ENCODE measurements at places on chromosomes 6 and 20.

DNA sequence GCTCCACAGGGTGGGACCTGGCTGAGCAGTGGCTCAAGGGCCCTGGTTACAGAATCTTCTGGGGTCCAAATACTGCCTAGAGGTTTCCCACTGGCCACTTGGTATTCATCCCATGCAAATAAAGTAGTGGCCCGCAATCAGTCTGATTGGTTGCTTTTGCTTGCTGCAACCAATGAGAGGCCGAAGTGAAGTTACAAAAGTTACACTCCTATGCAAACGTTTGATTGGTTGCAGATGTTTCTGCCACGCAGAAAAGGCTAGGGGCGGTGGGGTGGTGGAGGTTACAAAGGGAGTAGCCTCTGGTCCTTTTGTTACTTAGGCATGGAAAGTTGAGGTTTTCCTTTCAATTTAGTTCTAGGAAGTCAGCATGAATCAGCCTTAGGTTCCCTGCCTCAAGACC lies 3.6 kb upstream of the NHLRC1 start:
- DNase-seq: no peak

DNA sequence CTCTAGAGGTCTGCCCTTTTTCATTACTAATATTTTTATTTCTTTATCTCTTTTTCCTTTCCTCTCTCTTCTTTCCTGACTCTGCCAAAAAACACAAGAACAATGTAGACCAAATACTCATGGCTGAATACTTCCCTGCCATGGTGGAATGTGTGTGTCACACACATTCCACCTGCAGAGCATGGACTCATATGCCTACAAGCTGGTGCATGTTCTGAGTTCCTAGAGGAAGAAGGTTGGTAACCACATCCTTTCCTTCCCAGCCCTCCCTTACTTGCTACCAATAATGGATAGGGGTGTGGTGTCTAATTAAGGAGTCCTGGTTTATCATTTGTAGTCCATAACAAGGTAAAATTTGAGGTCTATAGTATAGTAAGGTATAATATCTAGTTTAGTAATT lies 15.2 kb upstream of the CST9L start:
- DNase-seq: no peak

- no peak for DNase-seq
Observed at GRCh38 chr6:123014835-123015234, 18.8 kb downstream of the CLVS2 start.

- no peak for DNase-seq
Observed at GRCh38 chr6:112037783-112038216, 16.1 kb upstream of the CCN6 start.

- no peak for DNase-seq
Observed at GRCh38 chr20:48909910-48910309, 11.6 kb upstream of the ARFGEF2 start.

GRCh38 chr6:110360676-110361075 lies 2.5 kb upstream of the METTL24 start:
- DNase-seq: no peak

GRCh38 chr20:38498909-38499308 lies 26.3 kb downstream of the RALGAPB start:
- DNase-seq: no peak

GRCh38 chr20:61027218-61027617 lies 224.8 kb upstream of the CDH4 start:
- DNase-seq: no peak

DNA sequence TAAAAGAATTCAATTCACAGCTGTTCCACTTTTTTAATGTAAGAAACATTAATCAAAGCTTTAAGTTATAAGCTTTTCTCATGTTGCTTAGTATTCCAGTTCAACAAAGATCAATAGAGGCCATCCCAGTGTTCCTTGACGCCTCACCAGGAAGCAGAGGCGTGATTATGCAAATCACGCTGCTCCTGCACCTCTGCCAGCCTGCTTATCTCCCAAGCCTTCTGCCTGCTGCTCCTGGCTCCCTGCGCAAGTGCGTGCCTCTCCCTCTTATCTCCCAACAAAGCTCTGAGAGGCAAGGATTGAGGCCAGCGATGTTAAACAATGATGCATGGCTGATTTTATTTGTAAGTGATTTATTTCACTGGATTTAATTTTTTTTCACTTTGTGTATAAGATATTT lies 42.8 kb downstream of the INSM1 start:
- DNase-seq: no peak

- no peak for DNase-seq
Observed at GRCh38 chr6:107712665-107713551, 111.2 kb downstream of the SCML4 start.

DNA sequence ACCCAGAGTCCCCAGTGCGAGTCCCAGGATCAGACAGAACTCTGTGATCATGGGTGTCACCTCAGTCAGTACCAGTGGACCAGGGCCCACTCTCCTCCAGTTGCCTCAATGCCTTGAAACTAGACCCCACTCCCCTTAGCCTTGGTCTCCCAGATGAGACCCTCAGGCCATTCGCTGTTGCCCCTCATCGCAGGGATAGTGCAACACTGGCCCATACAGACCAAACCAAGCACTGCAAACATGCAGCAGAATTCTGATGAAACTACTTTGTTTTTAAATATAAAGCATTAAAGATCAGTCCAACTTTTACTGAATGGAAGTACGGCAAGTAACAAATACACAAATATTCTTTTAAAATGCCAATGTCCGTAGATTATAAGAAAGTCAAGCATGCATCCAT lies 101.2 kb upstream of the NT5E start:
- no peak for DNase-seq

GRCh38 chr20:56537997-56538396 lies 5.0 kb downstream of the FAM209B start:
- no peak for DNase-seq

DNA sequence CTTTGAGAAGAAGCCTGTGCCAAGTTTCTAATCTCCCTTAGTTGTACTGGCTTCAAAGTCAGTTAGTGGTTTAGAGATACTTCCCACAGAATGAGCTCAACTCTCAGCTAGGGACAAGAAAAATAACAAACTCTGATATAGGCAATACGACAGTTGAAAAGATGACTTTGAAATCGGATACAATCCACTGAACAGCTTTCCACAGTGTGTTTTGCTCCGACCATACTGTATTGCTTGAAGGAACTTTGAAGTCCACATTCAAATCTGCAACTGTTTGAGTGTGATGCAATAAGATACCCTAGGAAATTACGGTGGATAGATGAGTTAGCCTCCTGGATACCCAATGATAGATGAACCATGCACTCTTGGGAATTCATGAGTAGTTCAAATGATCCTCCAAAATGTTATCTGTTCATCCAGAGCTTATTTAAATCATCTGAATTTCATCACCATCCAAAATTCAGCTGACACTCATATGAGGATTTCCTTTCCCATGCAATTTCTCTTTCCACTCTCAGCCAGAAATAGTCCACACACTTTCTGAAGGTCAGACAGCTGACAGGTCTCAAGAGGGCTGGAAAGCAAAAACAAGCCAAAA lies 443.8 kb downstream of the HAO1 start:
- DNase-seq: no peak

GRCh38 chr6:37048851-37049757 lies 43.6 kb downstream of the FGD2 start:
- DNase-seq: no peak

DNA sequence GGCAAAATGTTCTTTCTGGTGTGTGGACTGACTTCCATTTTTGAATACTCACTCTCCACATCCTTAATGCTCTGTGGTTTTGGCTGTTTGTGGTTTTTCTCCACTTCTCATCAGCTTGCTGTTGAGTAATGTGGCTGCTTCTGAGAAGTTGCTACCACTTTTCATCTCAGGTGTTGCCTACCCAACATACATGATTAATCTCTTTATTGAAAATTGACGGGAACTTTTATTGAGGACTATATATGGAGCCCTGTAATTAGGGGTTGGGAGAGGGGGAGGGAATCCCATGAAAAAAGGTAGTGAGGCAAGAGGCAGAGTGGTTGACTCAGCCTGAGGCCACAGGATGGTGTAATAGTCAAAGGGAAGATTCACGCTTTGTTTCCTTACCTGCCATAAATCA lies 17.6 kb downstream of the IL22RA2 start:
- no peak for DNase-seq

- DNase-seq: peak; percentile 91
Observed at GRCh38 chr20:62219992-62220665, at the start of gene HRH3. HRH3 (minus strand) TSS chr20:62220278; CDS start chr20:62219970, 308 bp downstream.

- no peak for DNase-seq
Observed at GRCh38 chr20:15637950-15638754, 935.1 kb downstream of the KIF16B start.

DNA sequence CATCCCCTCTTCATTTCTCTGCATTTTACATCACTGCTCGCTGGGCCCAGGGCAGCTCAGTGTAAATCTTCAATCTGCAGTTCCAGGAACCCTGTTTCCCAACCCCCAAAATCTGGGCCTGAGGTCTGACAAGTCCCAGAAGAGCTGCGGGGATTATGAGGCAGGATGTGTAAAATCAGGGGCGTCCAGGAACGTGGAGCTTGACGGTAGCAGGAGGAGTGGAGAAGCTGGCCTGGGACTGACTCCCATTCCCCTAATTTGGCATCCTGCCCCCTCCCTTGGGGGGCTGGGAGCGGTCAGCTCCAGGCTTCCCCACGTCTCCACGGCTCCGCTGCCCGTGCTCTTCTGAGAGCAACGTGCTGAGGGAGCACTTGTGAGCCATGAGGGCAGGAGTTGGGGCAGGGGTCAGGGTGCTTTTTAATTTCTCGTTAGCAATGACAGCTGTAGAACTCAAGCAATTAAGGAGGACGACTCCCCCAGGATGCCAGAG lies 23.4 kb upstream of the VEGFA start:
- no peak for DNase-seq

DNA sequence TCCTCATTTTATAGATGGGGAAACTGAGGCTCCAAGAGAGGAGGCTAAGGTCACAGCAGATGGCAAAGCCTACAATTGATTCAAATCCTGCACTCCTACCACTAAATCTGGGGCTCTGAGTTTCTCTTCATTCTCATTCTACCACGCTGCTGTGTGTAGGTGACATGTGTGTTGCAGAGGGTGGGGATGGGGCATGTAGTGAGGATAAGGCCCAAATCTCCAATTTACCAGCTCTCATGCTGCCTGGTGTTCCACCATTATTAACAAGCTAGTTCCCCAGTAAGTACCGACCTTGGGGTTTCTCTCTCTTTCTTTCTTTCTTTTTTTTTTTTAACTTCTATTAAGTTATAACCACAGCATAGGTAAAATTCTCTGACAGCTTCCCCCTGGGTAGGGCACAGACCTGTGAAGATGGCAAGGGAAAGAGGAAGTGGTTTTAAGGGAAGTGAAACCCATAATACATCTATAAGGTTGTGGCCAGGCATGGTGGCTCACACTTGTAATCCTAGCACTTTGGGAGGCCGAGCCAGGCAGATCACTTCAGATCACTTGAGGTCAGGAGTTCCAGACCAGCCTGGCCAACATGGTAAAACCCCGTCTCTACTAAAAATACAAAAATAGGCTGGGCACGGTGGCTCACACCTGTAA lies 13.0 kb upstream of the MATN4 start:
- no peak for DNase-seq

GRCh38 chr6:170471491-170471890 lies 81.6 kb downstream of the PSMB1 start:
- no peak for DNase-seq

DNA sequence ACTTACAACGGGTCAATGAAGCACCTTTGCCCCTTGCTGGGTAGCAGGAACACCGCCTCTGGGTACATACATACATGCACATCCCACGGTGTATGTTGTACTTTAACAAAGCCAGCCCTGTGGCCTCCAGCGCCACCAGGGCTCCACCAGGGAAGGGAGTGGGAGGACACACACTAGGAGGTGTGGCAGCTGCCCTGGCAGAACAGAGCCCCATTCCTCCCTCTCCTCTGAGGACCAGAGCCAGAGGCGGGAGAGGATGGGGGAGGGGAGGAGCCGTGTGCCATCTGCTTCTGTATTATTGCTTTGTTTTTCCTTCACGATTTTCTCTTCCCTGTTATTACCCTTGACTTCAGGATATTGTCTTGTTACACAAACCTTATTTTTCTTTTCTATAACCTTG lies 105.8 kb upstream of the TRAF3IP2 start:
- no peak for DNase-seq

DNA sequence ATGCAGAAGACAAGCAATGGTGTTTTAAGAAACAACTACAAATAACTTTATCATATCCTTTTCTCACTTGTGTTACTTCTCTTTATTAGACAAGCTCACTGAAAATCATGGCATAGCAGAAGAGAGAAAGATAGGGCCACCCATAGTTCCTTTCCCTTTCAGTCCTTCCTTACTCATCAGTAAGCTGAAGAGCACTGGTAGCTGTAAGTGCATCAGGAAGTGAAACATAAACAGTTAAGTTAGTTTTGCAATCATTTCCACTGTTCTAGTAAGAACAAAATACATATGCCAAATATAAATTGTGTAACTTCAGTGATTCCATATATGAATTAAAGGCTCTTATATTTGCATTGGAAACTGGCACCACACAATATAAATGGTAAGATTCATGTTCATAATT lies 220.1 kb downstream of the HACE1 start:
- no peak for DNase-seq

DNA sequence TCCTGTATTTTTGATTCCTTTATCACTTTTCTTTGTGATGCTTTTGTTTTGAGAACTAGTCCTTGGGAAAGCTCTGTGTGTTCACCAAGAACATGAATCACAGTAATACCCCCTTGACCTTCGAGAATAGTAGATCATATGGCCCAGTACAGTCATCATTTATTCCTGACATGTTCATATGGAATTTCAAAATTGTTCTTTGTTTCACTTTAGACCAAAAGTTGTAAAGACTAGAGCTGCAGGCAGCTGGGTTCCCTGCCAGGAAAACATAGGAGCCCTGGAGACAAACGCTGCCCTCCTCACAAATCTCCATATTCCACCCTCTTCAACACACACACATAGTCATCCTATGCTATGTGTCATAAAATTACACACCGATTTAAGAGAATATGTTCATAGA lies 621.2 kb upstream of the EYS start:
- no peak for DNase-seq

Measured in GM12891 (cell line).